ENCODE measurements at places on chromosomes 7 and 10. TPM values are rescaled to one million over a fixed set of nuclear protein-coding genes. Genes with fewer than 3 reads are reported as not detected.
A peak's percentile ranks its signal among the peaks of the same experiment; 100 is the strongest.

Gene NPSR1
- total RNA-seq = not detected

Gene NODAL
- not detected for total RNA-seq

DNA sequence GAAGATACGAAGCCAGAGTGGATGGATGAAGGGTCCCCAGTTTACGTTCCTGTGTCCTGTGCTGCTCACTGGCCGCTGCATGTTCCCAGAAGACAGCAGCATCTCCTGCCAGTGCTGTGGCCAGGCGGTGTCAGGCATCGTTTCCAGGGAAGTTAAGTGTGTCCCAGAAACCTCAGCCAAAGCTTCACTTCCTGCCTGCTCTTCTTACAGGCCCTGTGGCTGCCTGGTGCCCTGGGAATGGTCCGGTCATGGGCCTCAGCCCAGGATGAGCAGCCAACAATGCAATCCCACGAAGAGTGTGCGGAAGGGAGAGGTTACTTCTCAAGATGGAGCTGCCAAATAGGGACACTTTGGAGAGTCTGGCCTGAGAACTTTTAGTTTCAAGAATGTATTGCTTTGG is 99.7 kb upstream of the TARP start:
- no peak for DNase-seq
- H3K27me3 ChIP-seq = no peaks in the 10 kb centered on the region
- H3K4me3 ChIP-seq = no peak overlapping the region
- no peak overlapping the region for H3K27ac ChIP-seq

DNA sequence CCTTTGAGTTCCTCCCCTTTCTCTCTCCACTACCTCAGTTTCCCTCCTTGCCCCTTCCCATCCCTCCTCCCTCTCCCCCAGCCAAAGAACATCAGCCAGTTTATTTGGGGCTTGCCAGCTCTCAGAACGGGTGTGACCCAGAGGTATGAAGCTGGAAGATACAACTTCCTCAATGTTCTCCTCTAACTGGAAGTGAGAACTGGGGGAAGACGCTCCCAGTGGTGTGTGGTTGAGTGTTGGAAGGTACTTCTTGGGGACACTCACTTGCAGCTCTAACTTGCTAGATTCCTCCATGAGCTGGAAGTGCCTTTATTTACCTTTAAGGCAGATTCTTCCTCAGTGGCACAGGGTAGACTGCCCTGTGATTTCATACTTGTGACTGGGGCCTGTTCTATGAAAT is 110.5 kb upstream of the HABP2 start:
- peaks cover 2% of the 10 kb centered on the region for H3K27me3 ChIP-seq
- H3K27ac ChIP-seq = no peak overlapping the region
- H3K4me1 ChIP-seq = no peaks in the 10 kb centered on the region
- H3K36me3 ChIP-seq = no peaks in the 10 kb centered on the region

GRCh38 chr10:29496341-29497162 is 138.2 kb downstream of the SVIL start:
- peaks cover 5% of the 10 kb centered on the region for H3K4me1 ChIP-seq
- H3K27ac ChIP-seq = no peak overlapping the region
- peak; percentile 74 for DNase-seq
- no peak overlapping the region for H3K4me3 ChIP-seq
- H3K36me3 ChIP-seq = peaks cover 17% of the 10 kb centered on the region

- no peak overlapping the region for H3K4me3 ChIP-seq
- no peak overlapping the region for H3K27ac ChIP-seq
- no peak for DNase-seq
- H3K27me3 ChIP-seq = no peaks in the 10 kb centered on the region
These were observed 106.4 kb upstream of the ARMC3 start for GRCh38 chr10:22821501-22821900.

DNA sequence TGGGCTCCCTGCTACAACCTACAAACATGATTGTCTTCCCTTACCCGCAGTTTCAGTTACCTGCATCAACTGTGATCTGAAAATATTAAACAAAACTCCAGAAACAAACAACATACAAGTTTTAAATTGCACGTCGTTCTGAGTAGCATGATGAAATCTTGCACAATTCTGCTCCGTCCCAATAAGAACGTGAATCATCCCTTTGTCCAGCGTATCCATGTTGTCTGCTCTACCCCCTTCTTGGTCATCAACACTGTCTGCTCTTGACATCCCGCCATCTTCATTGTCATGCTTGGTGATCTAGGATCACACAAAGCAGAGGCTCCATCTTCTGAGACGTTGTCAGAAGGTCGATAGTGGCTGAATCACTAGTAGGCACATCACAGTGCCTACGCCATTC is 53.9 kb downstream of the ACADSB start:
- no peak overlapping the region for H3K27ac ChIP-seq
- DNase-seq = no peak
- H3K4me3 ChIP-seq = no peak overlapping the region
- H3K4me1 ChIP-seq = no peaks in the 10 kb centered on the region

- H3K4me3 ChIP-seq = no peak overlapping the region
- no peak for DNase-seq
- no peaks in the 10 kb centered on the region for H3K4me1 ChIP-seq
- no peaks in the 10 kb centered on the region for H3K36me3 ChIP-seq
- no peak overlapping the region for H3K27ac ChIP-seq
- H3K27me3 ChIP-seq = peaks cover 3% of the 10 kb centered on the region
These were observed 76.2 kb downstream of the PLCE1 start for GRCh38 chr10:94069884-94070283.

Measured in activated CD4-positive, alpha-beta memory T cell treated with anti-CD3 and anti-CD28 coated beads for 36 hours (primary cell).